GM12878 (cell line): ENCODE measurements at places on chromosomes 5 and 9.

DNA sequence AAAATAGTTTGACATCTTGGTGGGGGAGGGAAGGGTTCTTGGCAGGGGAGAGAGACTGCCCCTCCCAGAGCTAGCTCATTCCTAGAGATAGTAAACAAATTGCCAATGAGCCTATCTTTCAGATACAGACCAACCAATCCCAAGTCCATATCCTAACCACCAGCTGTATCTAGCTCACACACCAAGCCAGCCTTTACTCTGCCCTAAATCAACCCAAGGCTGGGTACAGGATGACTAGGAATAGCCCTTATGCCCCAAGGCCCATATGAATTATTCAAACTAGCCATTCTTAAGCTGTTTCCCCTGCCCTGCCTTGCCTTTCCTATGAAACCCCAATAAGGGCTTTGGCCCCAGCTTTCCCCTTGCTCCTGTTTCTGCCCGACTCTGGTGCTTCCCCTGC lies 281.3 kb upstream of the PANK3 start:
- DNase-seq = no peak

DNA sequence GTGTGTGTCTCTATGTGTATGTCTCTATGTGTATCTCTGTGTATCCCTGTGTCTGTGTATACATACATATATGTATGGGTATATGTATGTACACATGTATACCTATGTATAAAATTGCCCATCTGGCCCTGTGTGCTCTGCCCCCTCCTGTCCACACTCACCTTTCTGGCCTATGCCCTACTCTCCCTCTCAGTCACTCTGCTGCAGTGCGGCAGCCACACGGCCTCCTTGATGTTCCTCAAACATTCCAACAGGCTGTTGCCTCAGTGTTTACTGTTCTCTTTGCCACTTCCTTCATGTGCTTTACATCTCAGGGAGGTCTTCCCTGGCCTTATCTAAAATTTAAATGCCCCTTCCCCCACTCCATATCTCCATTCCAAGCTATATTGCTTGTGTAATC lies 18.3 kb upstream of the RNF180 start:
- DNase-seq = no peak

- DNase-seq = no peak
Measured at GRCh38 chr9:70435948-70436347, 21.5 kb upstream of the KLF9 start.

DNA sequence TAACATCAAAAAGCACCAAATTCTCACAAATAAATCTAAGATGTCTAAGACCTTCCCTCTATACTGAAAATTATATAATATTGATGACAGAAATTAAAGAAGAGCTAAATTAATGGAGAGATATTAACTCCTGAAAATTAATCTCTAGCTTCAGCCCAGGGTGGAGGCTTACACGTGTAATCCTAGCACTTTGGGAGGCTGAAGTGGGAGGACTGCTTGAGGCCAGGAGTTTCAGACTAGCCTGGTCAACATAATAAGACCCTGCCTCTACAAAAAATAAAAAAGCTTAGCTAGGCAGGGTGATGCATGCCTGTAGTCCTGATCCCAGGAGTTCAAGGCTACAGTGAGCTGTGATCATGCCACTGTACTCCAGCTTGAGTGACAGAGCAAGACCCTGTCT lies 39.6 kb upstream of the ANKRD34B start:
- DNase-seq = no peak

DNA sequence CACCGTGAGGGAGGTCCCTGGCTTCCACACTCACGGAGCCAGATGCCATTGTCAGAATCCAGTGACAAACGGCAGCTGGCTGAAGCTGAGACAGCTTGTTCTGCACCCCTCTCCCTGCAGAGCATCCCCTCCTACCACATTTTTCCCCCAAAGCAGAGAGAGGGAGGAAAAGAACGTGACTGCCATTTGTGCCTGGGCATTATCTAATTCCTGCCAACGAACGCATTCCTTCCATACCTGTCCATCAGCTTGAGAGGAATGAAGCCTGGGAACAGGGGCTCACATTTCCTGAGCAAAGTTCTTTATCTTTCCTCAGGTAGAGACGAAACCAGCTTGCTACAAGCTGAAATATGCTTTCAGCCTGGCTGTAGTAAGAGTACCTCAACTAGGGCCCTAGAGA lies 175.4 kb downstream of the SLIT3 start:
- no peak for DNase-seq

DNA sequence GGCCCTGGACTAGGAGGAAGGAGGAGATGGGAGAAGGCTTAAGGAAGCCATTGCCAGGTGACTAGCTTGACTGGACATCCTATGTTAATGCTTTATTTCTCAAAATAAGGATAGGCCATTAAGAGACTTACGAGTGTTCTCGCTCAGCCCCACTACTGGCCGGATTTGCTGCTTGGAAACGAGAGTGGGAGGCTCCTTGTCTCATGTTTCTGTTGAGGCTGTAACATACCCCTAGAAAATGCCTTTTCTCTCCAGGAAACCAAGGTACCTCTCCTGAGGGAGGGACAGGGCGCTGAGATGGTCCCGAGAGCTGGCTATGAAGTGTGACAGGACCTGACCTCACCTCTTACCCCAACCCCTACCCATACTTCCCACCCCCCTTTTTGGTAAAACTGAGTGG lies 60.0 kb downstream of the RALGPS1 start:
- no peak for DNase-seq

GRCh38 chr9:94632737-94633136 lies 6.6 kb downstream of the FBP1 start:
- no peak for DNase-seq
